ENCODE measurements at places on chromosomes 16 and 17. TPM values are rescaled to one million over a fixed set of nuclear protein-coding genes. Genes with fewer than 3 reads are reported as not detected.

Gene KRT25
- not detected for total RNA-seq

Gene ADAP2
- total RNA-seq: 2.5 TPM

Gene STX1B
- total RNA-seq: 1.5 TPM

Gene MT1B
- not detected for total RNA-seq

Gene GNAO1
- not detected for total RNA-seq

Gene GALR2
- total RNA-seq: 0.69 TPM

Gene CLEC18C
- 0.12 TPM for total RNA-seq

Gene KPNB1
- total RNA-seq: 390 TPM

Gene DCTN5
- 29.1 TPM for total RNA-seq

Gene RASD1
- 59.0 TPM for total RNA-seq

Gene METTL22
- total RNA-seq: 14.6 TPM

Gene PPY
- not detected for total RNA-seq

Gene CD300LB
- not detected for total RNA-seq

Gene GPR179
- not detected for total RNA-seq

Gene C16orf96
- not detected for total RNA-seq

Gene RNF166
- 25.2 TPM for total RNA-seq

Gene CA5A
- total RNA-seq: not detected

Gene BAHCC1
- 9.9 TPM for total RNA-seq

All from PC-3 (cell line).